Osteocyte (in vitro differentiated cells): ENCODE measurements at places on chromosomes 12 and 14.

- DNase-seq, result no peak
Observed at GRCh38 chr12:31783996-31784645, 55.3 kb upstream of the AMN1 start.

DNA sequence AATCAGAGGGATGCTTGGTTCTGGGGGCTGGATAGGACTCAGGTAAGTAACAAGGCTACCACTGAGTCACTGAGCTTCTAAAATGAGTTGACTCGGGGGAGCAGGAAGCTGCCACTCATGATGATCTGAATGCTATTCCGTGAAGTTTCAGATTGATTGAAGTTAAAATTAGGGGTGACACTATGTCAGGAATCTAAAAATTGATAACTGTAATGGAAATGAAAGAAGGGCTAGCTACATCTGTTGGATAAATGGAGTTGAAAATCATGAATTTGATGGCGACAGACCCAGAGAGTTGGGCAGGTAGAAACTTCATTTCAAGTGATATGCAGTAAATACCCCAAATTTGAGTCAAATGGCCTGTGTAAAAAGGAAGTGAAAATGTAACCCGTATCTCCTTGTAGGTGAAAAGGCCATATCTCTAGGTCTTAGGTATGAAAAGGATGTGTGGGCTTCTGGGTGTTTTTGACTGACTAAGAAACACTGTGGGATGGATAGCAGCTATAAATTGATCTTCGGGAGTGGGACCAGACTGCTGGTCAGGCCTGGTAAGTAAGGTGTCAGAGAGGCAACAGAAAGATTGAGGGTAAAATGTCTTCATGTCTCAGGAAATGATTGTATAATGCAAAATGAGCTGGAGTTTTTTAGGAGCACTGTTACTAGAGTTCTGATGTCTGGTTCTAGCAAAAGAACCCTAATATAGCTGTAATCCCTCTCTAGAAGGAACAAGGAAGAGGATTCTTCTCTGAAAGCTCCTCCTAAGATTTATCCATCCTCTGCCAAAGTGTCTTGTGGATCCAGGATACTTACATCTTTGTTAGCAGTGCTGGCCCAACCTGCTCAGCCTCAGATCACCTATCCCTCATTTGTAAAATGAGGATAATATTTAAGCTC lies 57.3 kb downstream of the DAD1 start:
- DNase-seq, result no peak

DNA sequence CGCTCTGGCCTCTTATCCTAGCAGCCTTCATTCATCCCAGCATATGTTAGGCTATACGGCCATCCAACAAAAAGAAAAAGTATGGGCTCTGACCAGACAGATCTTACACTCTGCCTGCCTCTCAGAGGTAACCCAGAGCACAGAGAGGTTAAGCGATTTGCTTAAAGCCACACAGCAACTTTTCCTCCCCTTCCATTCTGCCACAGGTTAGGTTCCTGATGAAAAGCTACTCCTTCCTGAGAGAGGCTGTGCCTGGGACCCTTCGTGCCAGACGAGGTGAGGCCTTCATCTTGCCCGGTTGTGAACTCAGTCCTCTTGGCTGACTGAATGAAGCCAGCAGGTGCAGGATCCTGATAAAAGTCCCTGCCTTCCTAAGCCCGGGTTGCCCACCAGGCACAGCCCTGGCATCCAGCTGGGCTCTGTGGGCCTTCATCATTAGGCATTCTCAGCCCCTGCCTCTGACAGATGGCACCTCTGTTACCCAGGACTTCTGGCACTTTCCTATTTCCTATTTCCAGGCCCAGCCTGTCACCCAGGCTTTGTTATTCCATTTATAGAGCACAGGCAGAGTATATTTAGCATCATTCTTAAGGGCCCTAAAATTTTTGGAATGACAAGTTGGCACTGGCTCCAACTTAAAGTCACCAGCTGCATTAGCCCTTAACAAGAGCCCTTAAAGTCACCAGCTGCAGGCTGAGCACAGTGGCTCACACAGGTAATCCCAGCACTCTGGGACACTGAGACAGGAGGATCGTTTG lies 12.8 kb downstream of the SOAT2 start:
- no peak for DNase-seq

DNA sequence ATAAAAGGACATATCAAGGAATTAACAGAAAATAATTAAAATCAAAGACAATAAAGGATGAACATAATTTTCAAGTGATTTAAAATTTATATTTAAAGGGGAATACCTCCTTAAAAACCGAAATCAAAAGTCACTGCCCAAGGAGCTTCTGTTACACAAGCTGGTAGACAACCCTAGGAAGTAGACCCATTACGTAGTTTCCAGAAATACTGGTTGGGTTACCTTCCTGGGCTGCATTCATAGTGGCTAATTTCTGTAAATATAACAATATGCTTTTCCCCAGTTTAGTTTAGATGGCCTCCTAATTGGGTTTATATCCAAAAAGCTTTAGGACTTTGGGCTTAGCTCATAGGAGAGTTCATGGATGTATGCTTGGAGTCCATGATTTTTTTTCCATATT lies 2.1 kb upstream of the EDDM3A start:
- no peak for DNase-seq

DNA sequence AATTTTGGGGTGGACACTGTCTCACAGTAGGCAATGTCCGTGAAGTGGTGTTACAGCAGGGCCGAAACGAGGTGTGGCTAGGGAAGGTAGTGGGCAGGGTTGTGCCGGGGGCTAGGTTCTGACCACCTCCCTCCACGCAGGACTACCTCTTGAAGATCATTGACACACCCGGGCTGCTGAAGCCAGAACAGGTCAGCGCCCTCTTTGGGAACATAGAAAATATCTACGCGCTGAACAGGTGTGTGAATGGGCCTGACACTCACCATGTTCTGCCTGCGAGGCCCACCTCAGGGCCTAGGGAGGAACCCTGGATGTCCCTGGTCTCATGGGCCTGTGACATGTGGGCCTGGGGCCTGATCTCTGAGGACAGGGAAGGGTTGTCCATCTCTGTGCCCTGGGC lies 24.6 kb downstream of the PLEKHG3 start:
- no peak for DNase-seq
